Stimulated activated CD8-positive, alpha-beta memory T cell treated with anti-CD3 and anti-CD28 coated beads, Interleukin-15, amount 100 ng/mL, for 1 hour (primary cell): ENCODE measurements at places on chromosomes 16 and 17.

DNA sequence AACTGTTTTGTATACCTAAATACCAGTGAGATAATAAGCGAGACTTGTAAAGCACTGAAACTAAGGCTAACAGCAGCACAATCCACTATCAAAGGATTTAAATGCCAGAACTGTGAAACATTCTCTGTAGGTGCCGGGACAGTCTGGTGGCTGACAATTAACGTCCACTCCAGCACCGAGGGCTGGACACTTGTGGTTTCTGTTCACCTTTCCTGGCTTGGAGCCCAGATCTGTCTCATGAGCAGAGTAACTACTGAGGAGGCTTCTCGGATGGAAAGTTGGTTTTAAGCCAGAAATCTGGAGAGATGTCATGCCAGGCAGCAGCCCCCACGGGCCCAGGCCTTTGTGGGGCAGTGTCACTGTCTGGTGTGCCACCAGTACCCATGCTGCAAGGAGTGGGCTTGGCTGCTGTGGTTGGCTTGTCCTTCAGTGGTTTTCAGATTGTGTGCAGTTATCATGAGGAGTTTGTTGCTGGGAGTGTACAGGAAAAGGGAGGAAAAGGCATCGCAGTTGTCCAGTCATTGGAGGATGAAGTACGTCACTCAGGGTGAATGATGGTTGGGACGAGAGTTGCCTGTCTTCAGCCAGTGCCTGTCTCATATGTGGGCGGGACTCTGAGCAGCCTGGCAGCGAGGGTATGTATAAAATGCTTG, 35.5 kb downstream of the UBN1 start:
- no peak for DNase-seq

- DNase-seq: no peak
Observed at GRCh38 chr17:19973156-19973555, 4.5 kb downstream of the AKAP10 start.

DNA sequence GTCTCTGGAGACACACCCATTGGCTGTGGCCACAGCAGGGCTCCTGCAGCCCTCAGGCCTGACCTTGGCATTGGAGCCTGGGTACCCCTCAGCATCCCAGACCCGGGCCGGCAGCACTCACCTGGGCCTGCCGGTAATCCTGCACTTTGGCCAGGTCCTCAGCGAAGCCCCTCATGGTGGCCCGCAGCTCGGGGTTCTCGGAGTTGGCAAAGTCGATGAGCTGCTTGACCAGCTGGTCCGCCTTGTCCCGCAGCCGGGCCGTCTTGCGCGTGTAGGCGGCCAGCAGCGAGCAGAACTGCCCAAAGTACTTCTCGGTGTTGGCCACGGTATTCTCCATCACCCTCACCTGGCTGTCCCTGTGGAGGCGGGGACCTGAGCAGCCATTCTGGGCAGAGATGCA, 2.2 kb downstream of the CIBAR2 start:
- no peak for DNase-seq

- no peak for DNase-seq
Observed at GRCh38 chr17:45751466-45751865, 32.7 kb upstream of the CRHR1 start.

DNA sequence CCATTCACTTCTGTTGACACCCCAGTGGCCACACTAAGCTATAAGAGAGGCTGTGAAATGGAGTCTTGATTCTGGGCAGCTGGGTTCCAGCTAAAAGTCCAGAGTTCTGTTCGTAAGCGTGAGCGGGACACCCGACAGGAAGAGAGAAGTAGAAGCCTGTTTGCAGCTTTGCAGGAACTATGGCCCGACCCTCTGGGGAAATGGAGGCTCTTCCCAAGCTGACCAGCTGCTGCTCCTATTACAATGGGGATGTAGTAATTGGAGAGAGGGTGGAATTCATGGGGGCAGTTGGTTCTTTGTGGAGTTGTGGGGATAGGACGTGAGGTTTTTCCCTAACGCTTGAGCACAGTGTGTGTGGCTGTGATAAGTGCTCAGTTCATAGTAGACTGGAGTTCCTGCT, 28.4 kb downstream of the UBALD1 start:
- no peak for DNase-seq

DNA sequence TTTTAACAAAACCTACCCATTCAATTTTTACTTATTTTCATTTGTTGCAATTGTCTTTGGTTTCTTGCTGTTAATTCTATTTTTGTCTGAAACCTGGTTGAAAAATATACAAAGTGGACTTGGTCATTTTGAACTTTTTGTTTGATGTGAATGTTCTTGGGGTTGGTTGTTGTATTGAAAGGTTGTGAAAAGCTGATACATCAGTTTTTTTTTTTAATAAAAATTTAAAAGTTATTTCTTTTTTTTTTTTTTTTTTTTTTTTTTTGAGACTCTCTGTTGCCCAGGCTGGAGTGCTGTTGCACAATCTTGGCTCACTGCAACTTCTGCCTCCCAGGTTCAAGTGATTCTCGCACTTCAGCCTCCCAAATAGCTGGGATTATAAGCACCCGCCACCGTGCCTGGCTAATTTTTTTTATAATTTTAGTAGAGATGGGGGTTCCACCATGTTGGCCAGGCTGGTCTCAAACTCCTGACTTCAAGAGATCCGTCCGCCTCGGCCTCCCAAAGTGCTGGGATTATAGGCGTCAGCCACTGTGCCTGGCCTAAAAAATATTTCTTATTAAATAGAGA, 28.9 kb downstream of the WIPF2 start:
- no peak for DNase-seq

- DNase-seq: no peak
Observed at GRCh38 chr17:64603987-64604386, 58.1 kb downstream of the SMURF2 start.

- no peak for DNase-seq
Observed at GRCh38 chr17:39193346-39193745, 4.1 kb downstream of the CACNB1 start.

DNA sequence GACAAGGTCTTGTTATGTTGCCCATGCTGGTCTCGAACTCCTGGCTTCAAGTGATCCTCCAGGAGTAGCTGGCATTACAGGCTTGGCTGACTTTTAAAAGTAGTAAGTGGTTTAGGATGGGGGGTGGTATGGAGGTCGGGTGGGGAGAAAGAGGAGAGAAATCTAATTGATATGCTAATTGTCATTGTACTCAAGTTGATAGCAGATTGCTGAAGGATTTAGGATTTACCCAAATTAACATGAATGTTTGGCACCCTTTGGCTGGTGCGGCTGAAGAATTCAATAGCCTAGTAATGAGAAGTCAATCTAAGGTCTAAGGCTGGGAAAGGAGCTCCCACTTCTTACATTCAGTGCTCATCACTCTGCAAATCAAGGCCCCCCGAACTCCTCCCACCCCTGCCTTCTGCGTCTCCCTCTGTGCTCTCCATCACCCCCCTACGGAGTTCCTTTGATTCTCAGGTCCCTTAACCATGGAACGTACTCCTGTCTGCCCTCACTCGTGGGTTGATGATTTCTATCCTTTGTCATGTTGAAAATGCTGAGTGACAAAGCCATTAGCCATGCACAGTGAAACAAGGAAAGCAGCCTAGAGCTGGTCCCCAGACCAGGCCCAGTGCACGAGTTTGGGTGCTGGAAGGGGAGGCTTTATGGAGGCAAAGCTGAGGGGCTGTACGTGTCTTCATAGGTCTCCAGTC, 17.3 kb downstream of the CDH13 start:
- no peak for DNase-seq

DNA sequence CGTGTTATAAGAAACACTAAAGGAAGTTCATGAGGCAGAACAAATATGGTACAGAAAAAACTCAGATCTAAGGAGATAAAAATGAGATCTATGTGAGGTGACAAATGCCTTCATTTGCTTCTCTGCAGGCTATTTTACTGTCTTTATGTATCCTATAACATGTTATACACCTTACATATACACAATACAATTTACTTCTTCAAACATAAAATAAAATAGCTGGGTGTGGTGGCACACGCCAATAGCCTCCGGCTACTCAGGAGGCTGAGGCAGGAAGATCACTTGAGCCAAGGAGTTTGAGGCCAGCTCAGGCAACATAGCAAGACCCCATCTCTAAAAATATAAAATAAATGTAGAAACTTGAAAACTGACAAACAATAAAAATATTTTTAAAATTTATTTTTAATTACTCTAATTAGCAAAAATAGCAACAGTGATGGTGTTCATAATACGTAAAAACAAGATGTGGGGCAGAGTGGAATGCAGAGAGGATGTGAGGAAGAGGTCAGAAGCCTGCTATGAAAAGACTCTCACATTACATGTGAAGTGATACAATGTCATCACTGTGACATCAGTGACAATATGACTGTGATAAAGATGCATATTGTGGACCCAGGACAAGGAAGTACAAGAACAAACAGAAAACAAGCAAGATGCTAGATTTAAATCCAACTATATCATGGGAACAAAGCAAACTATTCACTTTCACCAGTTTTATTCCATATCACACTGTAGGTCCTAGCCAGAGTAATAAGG, 31.0 kb downstream of the VPS53 start:
- DNase-seq: no peak
